ENCODE measurements at places on chromosomes 11 and 22.

DNA sequence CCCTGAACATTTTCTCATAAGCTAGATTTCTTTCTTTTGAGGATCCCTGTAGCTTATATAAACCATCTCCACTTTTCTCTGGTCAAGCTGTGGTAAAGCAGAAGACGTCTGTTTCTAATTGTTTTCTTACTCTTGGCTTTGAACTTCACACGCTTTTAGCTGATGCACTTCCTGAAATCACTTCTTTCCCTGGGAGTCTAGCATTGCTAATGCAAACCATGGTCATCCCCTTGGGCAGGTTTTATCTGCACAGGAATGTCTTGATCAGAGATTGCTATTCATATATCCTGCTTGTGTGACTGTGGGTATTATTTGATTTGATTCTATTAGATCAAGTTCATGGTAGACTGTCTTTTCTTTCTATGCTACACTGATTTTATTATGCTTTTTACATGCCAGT lies 199.2 kb upstream of the POU2AF2 start:
- no peak for DNase-seq

DNA sequence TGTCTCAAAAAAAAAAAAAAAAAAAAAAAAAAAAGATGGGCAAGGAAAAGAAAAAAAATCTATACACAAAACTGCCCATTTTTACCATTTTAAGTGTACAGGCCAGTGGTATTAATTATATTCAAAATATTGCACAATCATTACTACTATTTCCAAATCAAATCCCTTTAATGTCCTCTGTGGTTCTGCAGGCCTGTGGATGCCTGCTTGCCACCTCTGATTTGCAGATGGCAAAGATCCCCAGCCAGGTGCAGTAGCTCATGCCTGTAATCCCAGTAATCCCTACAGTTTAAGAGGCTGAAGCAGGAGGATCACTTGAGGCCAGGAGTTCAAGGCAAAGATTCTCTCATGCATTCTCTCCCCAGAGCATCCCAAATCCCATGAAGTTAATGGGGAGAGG lies 20.2 kb downstream of the RFPL1 start:
- no peak for DNase-seq

GRCh38 chr11:112886434-112887370 lies 74.5 kb upstream of the NCAM1 start:
- DNase-seq, result no peak

GRCh38 chr11:61881397-61881796 lies 9.9 kb downstream of the FADS3 start:
- DNase-seq, result no peak

DNA sequence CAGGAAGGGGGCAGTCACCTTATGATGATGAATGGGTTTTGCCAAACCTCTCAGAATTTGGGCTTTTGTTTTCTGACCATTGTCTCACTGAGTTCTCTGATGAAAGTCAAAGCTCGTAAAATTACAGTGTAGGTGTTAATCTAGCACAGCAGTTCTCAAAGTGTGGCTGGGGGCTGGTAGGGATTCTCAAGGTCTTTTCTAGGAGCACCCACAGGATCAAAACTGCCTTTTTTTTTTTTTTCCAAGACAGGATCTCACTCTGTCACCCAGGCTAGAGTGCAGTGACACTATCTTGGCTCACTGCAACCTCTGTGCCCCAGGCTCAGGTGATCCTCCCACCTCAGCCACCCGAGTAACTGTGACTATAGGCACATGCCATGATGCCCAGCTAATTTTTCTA lies 66.1 kb downstream of the C22orf31 start:
- DNase-seq, result no peak

DNA sequence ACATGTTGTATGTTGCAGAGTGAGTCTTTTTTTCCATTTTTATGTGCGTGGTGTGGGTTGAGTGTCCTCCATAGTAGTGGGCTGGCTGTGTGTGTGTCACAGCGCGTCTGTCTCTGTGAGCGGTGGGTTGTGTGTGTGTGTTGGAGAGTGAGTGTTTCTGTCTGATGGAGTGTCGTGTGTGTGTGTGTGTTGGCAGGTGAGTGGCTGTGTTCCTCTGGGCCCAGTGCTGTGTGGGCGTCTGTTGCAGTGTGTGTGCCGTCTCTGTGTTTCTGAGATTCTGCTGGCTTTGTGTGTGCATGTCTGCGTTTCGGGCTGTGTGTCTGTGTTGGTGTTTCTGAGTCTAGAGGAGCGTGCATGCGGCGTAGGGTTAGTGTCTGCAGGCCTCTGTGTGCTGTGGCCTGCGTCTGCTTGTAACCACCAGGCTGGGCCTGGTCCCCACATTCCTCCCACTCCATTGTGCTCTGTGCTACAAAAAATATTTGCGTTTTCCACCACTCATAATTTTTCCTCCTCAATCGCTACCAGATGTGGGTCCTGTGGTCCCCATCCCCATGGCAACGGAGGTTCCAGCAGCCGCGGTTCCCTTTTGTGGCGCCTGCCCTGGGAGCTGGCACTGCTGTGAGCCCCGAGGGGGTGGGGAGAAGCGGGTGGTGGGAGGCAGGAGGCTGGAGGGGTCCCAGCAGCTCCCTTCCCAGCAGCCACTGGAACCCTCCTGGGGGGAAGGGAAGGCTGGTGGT lies 15.2 kb downstream of the SCARF2 start:
- DNase-seq, result no peak

DNA sequence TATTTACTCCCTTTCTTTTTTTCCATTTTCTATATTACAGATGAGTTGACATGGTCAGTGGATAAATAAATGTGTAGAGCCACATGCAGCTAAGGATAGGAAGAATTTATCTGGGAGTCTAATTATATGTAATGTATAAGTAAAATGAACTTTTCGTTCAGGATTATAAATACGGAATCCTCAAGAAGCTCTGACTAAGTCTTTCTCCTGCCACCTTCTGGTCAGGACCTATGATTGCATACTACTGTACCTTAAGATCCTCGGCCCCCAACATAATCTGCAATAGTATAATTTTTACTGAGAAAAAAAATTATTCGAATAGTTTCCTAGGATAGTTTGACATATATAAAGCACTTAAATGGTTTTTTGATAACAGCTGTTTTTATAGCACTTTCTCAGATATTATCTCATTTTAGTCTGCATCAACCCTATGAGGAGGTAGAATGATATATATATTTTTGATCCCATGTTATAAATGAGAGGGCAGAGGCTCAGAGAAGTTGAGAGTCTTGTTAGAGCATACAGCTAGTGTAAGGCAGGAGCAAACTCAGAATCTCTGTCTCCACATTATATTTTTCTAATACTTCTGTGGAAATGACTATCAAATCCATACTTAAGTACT lies 36.1 kb downstream of the CCDC90B start:
- no peak for DNase-seq

All from NCI-H187 treated with DMSO at 0.1 percent for 48 hours (cell line).